HCT116 (cell line): ENCODE measurements at places on chromosomes 2 and 18. TPM values are rescaled to one million over a fixed set of nuclear protein-coding genes. Genes with fewer than 3 reads are reported as not detected.

The TUBA3E gene
- total RNA-seq, result not detected

The CD207 gene
- not detected for total RNA-seq

GRCh38 chr2:43355399-43355798 lies 129.0 kb upstream of the ZFP36L2 start:
- no peak overlapping the region for H3K27ac ChIP-seq
- H3K4me1 ChIP-seq, result no peaks in the 10 kb centered on the region
- no peaks in the 10 kb centered on the region for H3K36me3 ChIP-seq
- no peak for DNase-seq

- no peak overlapping the region for H3K27ac ChIP-seq
- no peaks in the 10 kb centered on the region for H3K27me3 ChIP-seq
- no peak for DNase-seq
- no peak overlapping the region for H3K4me3 ChIP-seq
These were observed 48.7 kb downstream of the NETO1 start for GRCh38 chr18:72819050-72819449.

DNA sequence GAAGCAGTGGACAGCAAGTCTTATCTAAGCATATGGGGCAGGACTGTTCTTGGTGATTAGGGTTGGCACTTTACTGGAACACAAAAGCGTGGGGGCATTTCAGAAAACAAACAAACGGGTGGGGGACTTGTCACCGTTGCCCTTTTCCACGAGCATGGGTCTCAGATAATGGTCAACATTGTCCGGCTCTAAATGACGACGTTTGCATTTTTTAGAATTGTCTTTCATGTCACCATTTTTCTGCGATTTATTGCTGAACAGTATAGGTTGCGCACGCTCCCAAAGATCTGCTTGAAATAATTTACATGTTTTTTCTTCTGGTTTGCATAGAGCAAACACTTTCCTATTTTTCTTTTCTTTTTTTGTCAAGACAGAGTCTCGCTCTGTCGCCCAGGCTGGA lies 46.6 kb upstream of the TBC1D8 start:
- H3K36me3 ChIP-seq, result no peaks in the 10 kb centered on the region
- no peak for DNase-seq
- H3K4me1 ChIP-seq, result peaks cover 18% of the 10 kb centered on the region

DNA sequence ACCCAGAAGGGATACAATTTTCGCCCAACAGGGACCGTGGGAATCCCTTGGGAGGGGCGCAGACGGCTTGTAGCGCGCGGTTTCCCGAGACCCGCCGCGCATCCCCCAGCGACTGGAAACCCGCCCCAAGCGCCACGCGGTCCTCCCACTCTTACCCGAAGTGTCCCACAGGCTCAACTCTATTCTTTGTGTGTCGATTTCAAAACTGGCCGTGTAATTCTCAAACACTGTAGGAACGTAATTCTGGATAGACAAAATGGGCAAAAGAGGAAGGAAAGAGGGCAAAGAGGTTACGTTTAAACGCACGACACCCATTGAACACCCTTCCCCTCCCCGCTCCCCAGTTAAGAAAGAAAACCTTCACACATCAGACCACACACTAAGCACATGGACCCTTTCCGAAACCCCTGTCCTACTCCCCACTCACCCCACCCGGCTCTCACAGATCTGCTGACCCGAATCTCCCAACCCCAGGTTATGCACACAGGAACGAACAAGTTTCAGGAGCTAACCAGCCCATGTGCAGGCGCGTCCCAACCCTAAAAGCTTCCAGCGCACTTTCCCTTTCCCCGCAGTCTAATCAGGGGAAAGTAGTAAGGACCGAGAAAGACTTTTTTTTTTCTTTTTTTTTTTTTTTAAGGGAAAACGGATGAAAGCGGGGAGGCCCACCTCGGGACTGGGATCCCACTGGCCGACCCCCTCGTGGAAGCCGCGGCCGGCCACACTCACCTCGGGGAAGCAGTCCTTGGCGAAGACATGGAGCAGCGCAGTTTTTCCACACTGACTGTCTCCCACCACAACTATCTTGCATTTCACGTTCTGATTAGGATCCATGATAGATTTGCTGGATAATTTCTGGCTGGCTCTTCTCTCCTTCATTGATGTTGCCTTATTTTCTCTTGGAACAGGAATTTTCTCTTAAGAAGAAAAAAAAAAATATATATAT lies 655 bp downstream of the RND3 start:
- H3K4me1 ChIP-seq, result peaks cover 2% of the 10 kb centered on the region
- H3K27ac ChIP-seq, result peak overlapping the region; percentile 77
- no peak for DNase-seq
- H3K4me3 ChIP-seq, result peak overlapping the region; percentile 87
- H3K27me3 ChIP-seq, result no peaks in the 10 kb centered on the region

- H3K36me3 ChIP-seq, result no peaks in the 10 kb centered on the region
- H3K4me1 ChIP-seq, result no peaks in the 10 kb centered on the region
- H3K27ac ChIP-seq, result no peak overlapping the region
- no peak overlapping the region for H3K4me3 ChIP-seq
These were observed 841.6 kb downstream of the TRIB2 start for GRCh38 chr2:13558368-13558767.

- no peak for DNase-seq
- no peak overlapping the region for H3K4me3 ChIP-seq
- H3K36me3 ChIP-seq, result no peaks in the 10 kb centered on the region
- no peaks in the 10 kb centered on the region for H3K4me1 ChIP-seq
These were observed 9.7 kb upstream of the CUL3 start for GRCh38 chr2:224594840-224595239.

- DNase-seq, result no peak
- H3K27ac ChIP-seq, result no peak overlapping the region
- H3K4me1 ChIP-seq, result no peaks in the 10 kb centered on the region
These were observed 1263.4 kb downstream of the DSC3 start for GRCh38 chr18:29779096-29779495.

The UGT1A6 gene
- total RNA-seq, result not detected

DNA sequence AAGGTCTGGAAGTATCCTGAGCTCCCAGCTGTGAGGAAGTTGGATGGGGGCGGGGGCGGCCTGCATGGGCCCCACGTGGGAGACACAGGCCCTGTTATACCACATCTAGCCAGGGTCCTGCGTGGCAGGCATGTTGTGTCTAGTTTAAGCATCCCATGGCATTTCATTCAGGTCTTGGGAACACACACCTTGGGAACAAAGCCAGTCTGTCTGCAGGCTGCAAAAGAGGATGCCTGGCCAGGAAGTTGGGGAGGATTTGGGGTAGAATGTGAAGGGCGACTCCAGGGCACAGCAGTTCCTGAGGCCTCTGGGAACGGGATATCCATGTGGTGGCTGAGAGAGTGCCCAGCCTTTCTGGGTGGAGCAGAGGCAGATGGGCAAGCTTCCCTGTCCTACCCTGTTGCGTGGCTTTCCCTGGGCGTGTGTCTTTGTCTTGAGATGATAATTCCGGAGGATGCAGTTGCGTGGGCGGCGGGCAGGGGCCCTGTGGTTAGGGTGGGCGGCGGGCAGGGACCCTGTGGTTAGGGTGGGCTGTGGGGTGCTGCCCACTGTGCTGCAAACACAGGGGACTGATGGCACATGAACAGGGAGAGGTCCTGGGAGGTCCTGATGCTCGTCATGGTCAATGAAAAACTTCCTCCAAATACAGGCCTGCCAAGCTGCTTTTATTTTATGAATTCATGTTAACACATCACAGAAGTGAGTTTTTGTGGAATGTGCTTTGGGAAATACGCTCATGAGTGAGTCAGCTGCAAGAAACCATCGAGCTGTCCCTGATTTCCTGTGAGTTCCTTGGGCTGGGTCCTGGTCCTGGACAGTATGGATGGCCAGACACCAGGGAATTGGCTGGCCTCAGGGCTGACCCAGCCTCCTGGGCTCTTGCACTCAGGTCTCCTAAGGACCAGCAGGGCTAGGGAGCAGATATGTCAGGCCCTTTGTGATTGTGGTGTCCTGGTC lies 90.0 kb upstream of the HS6ST1 start:
- no peaks in the 10 kb centered on the region for H3K27me3 ChIP-seq
- H3K36me3 ChIP-seq, result no peaks in the 10 kb centered on the region
- DNase-seq, result no peak
- H3K4me3 ChIP-seq, result no peak overlapping the region

GRCh38 chr2:67075530-67076238 lies 321.4 kb upstream of the ETAA1 start:
- H3K4me3 ChIP-seq, result no peak overlapping the region
- no peaks in the 10 kb centered on the region for H3K27me3 ChIP-seq
- H3K4me1 ChIP-seq, result no peaks in the 10 kb centered on the region
- no peaks in the 10 kb centered on the region for H3K36me3 ChIP-seq

DNA sequence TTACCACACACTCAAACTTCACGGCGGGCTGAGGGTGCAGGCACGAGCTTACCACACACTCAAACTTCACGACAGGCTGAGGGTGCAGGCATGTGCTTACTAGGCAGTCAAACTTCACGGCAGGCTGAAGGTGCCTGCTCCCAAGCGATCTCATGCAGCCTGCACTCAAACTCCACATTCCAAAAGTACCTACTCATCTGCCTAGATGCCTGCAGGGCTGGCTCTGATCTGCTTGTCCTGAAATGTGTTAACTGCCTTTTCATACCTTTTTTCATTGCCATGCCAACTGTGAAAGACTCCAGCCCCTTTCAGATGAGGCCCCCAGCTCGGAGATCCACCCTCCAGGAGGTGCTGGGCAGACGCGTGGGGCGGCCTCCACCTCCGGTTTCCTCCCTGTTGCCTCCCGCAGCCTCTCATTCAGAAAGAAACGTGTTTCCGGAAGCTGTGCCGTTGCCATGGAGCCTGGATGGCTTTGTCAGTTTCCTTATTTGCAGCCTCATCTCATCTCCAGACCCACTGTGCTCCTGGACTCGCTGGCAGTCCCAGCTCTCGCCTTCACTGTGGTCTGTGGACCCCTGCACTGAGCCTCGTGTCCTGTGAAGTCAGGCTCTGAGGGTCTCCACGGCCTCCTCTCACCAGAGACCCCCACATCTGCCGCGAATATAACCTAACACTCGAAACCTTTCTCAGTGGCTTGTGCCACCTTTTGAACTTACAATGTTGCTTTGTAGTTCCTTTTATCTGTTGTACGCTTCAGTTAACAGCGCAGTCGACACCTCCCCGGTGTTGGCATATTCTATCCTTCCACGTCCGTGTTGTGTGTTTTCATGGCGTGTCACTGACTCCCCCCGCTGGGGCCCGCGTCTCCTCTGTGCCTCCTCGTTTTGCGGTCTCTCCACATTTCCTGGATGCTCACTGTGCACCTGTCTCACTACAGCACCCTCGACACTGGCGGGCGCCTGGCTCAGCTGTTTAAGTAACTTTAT lies 106.1 kb upstream of the ALKAL2 start:
- peaks cover 7% of the 10 kb centered on the region for H3K4me1 ChIP-seq
- H3K27ac ChIP-seq, result no peak overlapping the region
- no peak overlapping the region for H3K4me3 ChIP-seq
- DNase-seq, result no peak
- H3K27me3 ChIP-seq, result no peaks in the 10 kb centered on the region

GRCh38 chr2:38129481-38129880 lies 53.5 kb upstream of the CYP1B1 start:
- no peaks in the 10 kb centered on the region for H3K36me3 ChIP-seq
- no peaks in the 10 kb centered on the region for H3K27me3 ChIP-seq
- no peak overlapping the region for H3K4me3 ChIP-seq
- no peak for DNase-seq

GRCh38 chr2:147358375-147358774 lies 486.5 kb upstream of the ACVR2A start:
- no peaks in the 10 kb centered on the region for H3K27me3 ChIP-seq
- no peaks in the 10 kb centered on the region for H3K36me3 ChIP-seq
- no peak for DNase-seq
- no peak overlapping the region for H3K27ac ChIP-seq
- no peaks in the 10 kb centered on the region for H3K4me1 ChIP-seq
- no peak overlapping the region for H3K4me3 ChIP-seq

The POMC gene
- total RNA-seq, result not detected

DNA sequence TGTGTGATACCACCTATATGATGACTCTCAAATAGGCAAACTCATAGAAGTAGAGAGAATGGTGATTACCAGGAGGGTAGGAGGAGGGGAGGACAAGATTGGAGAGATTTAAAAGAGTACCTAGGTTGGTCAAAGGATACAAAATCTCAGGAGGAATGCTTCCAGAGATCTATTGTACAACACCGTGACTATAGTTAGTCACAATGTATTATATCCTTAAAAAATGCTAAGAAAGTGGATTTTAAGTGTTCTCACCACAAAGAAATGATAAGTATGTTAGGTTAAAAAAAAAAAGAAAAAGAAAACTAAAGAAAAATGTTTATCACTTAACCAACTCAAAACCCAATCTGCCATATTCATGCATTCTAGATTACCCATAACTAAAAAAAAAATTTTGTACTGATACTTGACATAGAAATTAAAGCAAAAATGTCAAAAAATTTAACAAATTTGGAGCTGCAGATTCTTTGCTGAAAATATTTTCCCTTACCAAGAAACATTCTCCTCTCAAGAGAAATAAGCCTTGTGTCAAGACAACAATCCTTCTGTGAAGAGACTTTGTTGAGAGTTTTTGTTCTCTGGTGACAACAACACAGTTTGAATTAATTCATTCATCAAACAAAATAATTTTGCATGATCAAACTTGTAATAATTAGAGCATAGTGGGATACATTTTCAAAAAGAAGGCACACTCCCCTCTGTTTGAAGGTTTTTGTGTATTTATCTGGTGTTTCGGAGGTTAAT lies 213.1 kb downstream of the DNER start:
- no peaks in the 10 kb centered on the region for H3K27me3 ChIP-seq
- no peaks in the 10 kb centered on the region for H3K4me1 ChIP-seq
- no peak overlapping the region for H3K4me3 ChIP-seq
- H3K36me3 ChIP-seq, result no peaks in the 10 kb centered on the region
- no peak for DNase-seq

- no peak overlapping the region for H3K27ac ChIP-seq
- no peak for DNase-seq
- no peaks in the 10 kb centered on the region for H3K36me3 ChIP-seq
- H3K4me1 ChIP-seq, result no peaks in the 10 kb centered on the region
These were observed 34.2 kb downstream of the TRAPPC12 start for GRCh38 chr2:3413697-3414096.

DNA sequence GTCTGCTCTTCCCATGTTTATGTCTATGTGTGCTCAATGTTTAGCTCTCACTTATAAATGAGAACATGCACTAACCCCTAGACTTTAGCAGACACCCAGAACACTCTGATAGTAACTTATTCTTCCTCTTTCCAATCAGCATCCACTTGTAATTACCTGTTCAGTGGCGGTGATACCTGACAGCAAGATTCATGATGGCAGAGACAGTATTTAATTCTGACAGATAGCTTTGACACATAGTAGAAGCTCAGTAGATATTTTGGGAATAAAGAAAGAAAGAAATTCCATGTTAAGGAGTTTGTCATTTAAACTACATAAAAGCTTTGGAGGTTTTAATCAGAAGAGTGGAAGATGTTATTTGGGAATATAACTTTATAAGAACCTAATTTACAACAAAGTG lies 171.3 kb downstream of the CDH7 start:
- DNase-seq, result no peak
- no peak overlapping the region for H3K27ac ChIP-seq
- no peak overlapping the region for H3K4me3 ChIP-seq

- DNase-seq, result no peak
- H3K27me3 ChIP-seq, result no peaks in the 10 kb centered on the region
- peaks cover 10% of the 10 kb centered on the region for H3K36me3 ChIP-seq
- no peak overlapping the region for H3K27ac ChIP-seq
- H3K4me3 ChIP-seq, result no peak overlapping the region
- H3K4me1 ChIP-seq, result peaks cover 20% of the 10 kb centered on the region
These were observed 34.9 kb downstream of the NAB1 start for GRCh38 chr2:190683802-190684201.

GRCh38 chr2:45275806-45276205 lies 266.6 kb upstream of the SIX2 start:
- H3K36me3 ChIP-seq, result no peaks in the 10 kb centered on the region
- no peak for DNase-seq
- no peaks in the 10 kb centered on the region for H3K4me1 ChIP-seq
- H3K27me3 ChIP-seq, result no peaks in the 10 kb centered on the region; the same call in 1 of the 2 replicates
- no peak overlapping the region for H3K4me3 ChIP-seq

GRCh38 chr2:48983551-48983950 lies 170.8 kb downstream of the FSHR start:
- H3K4me1 ChIP-seq, result no peaks in the 10 kb centered on the region
- no peaks in the 10 kb centered on the region for H3K36me3 ChIP-seq
- H3K27me3 ChIP-seq, result no peaks in the 10 kb centered on the region
- H3K4me3 ChIP-seq, result no peak overlapping the region
